ENCODE measurements at places on chromosomes 1 and 21. TPM values are rescaled to one million over a fixed set of nuclear protein-coding genes. Genes with fewer than 3 reads are reported as not detected.

SEMA6C gene
- total RNA-seq: 24.4 TPM

- H3K27ac ChIP-seq: no peak overlapping the region
- H3K27me3 ChIP-seq: no peaks in the 10 kb centered on the region
- H3K36me3 ChIP-seq: no peaks in the 10 kb centered on the region
- peaks cover 20% of the 10 kb centered on the region for H3K4me1 ChIP-seq
- H3K4me3 ChIP-seq: no peak overlapping the region
Observed at GRCh38 chr21:34690041-34690792, 21.4 kb downstream of the CLIC6 start.

FABP3 gene
- 19.3 TPM for total RNA-seq

GRCh38 chr1:3651930-3652547, at the start of gene TP73:
Gene TP73 (plus strand): TSS chr1:3652516. CDS start chr1:3682366, 29,850 bp downstream.
- H3K4me3 ChIP-seq: peak within 1 kb of the TSS; percentile 76
- DNase-seq: peak; percentile 43
- peaks cover 16% of the 10 kb centered on the region for H3K4me1 ChIP-seq
- H3K27ac ChIP-seq: no peak within 1 kb of the TSS
- 0 out of 2 replicates have a peak, but pooled peaks cover under 1% of the 10 kb centered on the region for H3K36me3 ChIP-seq

- peak overlapping the region; percentile 81 for H3K4me3 ChIP-seq
- DNase-seq: peak; percentile 66
- no peaks in the 10 kb centered on the region for H3K36me3 ChIP-seq
- H3K27me3 ChIP-seq: no peaks in the 10 kb centered on the region
Observed at GRCh38 chr1:88892357-88892877, 1.1 kb upstream of the GTF2B start.

DNA sequence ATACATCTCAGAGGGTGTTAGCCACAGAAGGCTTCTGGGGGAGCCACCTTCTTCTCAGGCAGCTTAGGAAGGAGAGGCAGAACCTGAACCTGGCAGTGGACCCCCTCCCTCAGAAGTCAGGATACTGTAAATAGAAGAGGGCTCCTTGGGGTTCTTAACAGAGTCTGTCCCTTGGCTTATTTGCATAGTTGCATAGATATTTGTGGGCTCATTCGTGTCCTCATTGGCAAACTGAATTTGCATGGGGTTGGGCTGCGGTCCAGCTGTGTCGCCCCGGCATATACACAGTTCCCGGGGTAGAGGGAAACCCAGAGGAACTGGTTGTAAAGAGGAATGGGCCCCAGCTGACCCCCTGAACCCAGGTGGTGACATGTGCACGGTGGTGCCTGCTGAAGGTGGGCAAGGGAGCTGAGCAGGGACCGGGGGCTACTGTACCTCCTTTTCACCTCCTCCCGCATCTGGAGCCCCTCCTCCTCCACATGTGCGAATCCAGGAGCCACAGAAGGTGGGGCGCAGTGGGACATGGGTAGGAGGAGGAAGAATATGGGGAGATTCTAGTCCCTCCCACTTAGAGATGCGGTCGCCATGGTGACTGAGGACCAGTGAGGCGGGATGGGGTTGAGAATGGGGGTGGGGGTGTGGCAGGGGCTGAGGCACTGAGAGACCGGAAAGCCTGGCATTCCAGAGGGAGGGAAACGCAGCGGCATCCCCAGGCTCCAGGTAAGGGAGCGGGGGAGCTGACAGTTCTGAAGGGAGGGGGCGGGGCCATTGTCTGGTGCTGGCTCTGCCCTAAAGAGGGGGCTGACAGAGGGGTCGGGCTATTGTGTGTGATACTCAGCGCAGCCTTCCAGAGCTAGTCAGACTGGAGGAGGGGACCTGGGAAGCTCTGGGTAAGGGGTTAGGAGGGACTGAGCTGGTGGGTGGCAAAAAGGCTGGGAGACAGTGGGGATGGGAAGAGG, 3.7 kb upstream of the SEMA4A start:
- H3K4me1 ChIP-seq: peaks cover 71% of the 10 kb centered on the region
- H3K36me3 ChIP-seq: no peaks in the 10 kb centered on the region
- DNase-seq: peak; percentile 99
- peak overlapping the region; percentile 50 for H3K4me3 ChIP-seq

GRCh38 chr1:238964631-238965030, 421.7 kb upstream of the CHRM3 start:
- H3K4me3 ChIP-seq: no peak overlapping the region
- H3K27ac ChIP-seq: no peak overlapping the region
- no peak for DNase-seq
- H3K4me1 ChIP-seq: no peaks in the 10 kb centered on the region

Measured in GM23338 (cell line).